T-helper 17 cell (primary cell): ENCODE measurements at places on chromosomes 3 and 15. TPM values are rescaled to one million over a fixed set of nuclear protein-coding genes. Genes with fewer than 3 reads are reported as not detected.

Gene CHRNA7
- 0.23 TPM for total RNA-seq

GRCh38 chr15:52042051-52042851 lies 23.2 kb downstream of the MAPK6 start:
- no peak for DNase-seq
- peak overlapping the region; percentile 72 for H3K27ac ChIP-seq
- H3K27me3 ChIP-seq: no peaks in the 10 kb centered on the region

- H3K36me3 ChIP-seq: no peaks in the 10 kb centered on the region
- no peaks in the 10 kb centered on the region for H3K4me1 ChIP-seq
These were observed 24.1 kb downstream of the GJD2 start for GRCh38 chr15:34730701-34731100.

GRCh38 chr3:151949706-151950105 lies 76.3 kb downstream of the SUCNR1 start:
- H3K4me1 ChIP-seq: no peaks in the 10 kb centered on the region
- H3K4me3 ChIP-seq: no peak overlapping the region
- no peak overlapping the region for H3K27ac ChIP-seq
- H3K36me3 ChIP-seq: peaks cover 4% of the 10 kb centered on the region
- no peak for DNase-seq
- peaks cover 26% of the 10 kb centered on the region for H3K27me3 ChIP-seq
